ENCODE measurements at places on chromosomes 11 and 22.

GRCh38 chr11:45635907-45636306, 29.5 kb downstream of the CHST1 start:
- DNase-seq: no peak

DNA sequence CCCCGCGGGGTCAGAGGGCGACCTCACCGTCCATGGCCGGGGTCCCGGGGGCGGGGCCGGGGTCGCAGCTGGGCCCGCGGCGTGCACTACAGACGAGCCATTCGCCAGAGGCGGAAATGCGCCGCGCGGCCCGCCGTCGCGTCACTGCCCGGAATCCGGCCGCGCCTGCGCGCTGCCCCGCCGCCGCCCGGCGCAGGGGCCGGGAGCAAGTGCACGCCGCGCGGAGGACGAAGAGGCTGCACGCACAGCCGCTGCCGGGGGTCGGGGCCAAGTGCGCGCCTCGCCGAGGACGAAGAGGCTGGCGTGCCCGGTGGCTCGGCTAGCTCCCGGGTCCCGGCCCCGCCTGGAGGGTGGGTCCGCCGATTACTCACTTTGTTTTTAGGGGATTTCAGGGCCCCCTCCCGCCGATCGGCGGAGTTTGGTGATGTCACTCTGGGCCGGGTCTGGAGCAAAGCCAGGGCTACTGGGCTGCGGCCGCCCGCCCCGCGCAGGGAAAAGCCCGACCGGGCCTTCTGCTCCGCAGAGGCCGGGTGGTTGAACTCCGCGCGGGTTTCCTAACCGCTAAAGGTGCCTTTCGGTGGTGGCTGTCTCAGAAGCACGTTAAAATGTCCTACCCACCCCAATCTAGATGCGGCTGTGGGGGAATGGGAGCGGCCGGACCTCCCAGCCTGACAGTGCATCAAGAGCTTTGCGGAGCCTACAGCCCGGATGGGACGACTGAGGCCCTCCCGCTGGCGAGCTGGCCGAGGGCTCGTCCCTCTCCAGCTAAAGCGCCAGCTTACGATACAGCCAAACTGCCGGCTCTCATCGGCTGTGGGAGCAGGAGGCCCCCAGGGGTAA, at the start of gene RELA:
RELA (minus strand) TSS at position 118 of the 840 bp plus-strand sequence; CDS start at position 34, 84 bp downstream.
- DNase-seq: peak; percentile 27

GRCh38 chr11:2307501-2308331, 5.9 kb downstream of the TSPAN32 start:
- DNase-seq: no peak

- DNase-seq: no peak
Measured at GRCh38 chr11:104704888-104705287, 193.4 kb downstream of the CASP12 start.

DNA sequence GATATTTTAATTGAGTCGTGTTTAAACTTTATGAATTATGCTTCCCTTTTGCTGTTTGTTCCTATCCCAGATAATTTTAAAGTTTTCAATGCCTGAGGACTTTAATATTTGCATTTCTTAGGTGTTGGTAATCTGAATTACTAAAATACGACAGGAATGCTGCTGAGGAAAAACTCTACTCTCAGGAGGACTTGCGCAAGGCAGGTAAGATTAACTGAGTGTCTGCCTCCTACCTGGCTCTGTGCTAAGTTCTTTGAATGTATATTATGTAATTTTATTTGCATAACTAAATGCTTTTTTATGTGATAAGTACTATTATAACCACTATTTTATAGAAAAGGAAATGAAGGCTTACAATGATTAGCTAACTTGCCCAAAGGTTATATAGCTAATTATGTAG, 2.7 kb upstream of the KCNA4 start:
- no peak for DNase-seq

DNA sequence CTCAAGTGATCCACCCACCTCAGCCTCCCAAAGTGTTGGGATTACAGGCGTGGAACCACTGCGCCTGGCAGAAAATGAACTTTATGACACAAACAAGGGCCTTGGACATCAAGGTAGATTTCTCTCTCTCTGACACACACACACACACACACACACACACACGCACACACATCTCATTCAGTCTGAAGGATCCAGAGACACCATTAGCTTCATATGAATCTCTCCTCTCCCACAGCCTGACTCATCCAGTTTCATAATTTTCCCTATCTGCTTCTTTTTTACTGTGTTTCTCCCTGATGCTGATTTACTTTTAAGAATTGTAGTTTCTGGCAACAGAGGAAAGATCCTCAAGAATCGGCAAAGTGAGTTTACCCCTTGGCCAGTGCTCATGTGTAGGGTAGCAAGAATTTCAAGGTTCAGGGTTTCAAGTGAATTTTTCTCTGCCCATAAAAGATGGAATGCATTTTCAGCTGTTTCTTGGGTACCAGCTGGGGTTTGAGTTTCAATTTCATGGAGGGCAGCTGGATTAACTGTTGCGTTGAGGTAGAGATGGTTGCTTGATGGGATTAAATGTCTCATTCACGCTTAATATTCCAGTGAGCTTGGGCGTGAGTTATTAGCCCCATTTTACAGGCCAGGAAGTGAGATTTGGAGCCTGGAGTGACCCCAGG, 3.5 kb downstream of the MYO18B start:
- no peak for DNase-seq

- no peak for DNase-seq
Measured at GRCh38 chr22:24406322-24407277, 20.8 kb upstream of the ADORA2A start.

DNA sequence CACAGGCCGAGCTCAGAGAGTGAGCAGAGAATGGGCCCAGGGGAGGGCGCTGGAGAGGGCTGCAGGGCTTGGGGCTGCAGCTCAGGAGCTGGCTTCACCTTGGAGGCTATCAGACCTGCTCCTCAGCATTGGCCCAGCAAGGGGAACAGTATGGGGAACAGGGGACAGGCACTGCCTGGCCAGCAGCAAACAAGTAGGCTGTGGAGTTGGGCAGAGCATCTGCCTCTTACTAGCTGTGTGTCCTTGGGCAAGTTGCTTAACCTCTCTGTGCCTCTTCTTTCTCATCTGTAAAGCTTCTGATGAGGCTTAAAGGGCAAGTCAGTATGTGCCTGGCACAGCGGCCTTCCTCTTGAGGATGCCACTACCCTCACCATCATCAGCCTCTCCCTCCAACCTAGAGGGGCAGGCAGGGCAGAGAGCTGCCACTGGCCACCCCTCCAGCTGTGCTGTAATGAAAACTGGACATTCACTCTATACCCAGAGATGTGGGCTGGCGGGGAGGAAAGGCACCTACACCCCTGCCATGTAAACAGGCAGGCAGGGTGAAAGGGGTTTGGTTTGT, 7.5 kb upstream of the CDKN1C start:
- no peak for DNase-seq

DNA sequence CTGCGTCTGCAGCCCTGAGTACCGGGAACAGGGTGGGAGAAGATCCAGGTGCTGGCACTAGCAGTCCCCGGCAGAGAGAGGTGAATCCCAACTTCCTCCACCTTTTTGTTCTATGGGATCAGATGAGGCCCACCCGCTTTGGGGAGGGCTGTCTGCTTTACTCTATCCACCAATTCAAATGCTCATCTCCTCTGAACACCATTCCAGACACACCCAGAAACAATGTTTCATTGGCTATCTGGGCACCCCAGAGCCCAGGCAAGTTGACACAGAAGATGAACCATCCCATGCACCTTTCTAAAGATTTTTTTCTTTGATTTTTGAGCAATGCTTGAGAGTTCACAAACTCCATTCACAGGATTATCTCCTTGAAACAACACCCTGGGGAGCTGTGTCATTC, 78.0 kb downstream of the PARVB start:
- no peak for DNase-seq

- no peak for DNase-seq
Measured at GRCh38 chr11:69674267-69674885, 777 bp downstream of the LTO1 start.

DNA sequence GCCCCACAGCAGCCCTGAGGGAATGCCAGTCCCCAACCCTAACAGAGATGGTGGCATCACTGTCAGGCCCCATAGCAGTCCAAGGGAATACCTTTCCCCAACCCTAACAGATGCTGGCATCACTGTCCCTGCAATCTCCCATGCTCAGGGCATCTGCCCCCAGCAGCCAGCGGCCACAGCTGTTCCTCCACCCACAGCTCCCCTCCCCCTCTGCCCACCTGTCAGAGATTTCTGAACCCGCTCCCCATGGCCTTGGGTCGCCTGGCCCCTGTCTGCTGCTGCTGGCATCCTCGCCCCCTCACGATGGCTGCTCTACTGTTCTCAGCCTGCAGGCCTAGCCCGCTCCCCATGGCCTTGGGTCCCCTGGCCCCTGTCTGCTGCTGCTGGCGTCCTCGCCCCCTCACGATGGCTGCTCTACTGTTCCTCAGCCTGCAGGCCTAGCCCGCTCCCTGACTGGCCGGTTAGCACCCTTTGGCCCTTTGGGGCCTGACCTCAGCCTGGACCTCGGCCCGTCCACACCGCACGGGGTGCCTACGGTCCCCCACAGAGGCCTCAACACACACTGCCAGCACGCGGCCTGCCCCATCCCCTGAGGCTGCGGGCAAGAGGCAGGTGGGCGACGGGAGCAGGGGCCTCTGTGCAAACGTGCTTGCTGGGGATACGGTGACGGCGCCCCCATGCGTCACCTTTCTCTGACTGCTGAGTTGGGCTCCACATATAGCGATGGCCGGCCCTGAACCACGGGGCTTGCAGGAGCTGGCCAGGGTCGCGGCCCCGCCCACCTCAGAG, 20.7 kb downstream of the CHID1 start:
- DNase-seq: no peak

DNA sequence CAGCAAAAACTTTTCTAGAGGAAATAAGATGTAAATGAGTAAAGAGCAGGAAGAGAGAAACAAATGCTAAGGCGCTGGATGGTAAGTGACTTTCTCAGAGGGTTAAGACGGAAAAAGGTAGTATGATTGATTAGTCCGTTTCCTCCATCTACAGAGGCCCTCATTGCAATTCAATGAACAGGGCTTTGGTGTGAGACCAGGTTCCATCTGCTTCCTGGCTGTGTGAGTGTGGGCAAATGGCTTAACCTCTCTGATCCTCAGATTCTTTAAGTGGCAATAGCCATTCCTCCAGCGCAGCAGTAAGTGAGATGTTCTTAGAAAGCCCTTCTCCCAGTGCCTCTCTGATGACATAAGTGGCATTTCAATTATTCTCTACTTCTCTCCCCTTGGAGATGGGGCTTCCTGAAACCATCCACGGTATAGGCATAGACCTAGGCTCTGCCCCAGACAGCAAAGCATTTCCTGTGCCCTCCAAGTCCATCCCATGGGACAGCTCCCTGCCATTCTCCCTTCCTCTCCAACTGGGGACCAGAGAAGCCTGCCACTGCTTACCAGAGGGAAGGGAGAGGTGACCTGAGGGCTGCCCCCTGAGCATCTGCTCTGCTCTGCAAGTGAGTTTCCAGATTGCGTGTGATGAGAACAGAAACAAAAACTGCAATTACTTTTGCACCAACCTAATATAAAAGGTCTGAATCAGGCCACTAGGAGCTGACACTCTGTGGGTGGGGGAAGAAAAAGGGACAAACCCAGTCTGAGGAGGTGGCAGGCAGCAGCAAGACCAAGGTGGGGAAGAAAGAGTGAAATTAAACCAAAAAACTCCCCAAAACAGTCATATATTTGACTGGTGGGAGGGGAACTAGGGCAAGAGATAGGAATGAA, 12.7 kb upstream of the CD44 start:
- no peak for DNase-seq

GRCh38 chr11:8206251-8207079, 37.6 kb upstream of the RIC3 start:
- DNase-seq: no peak

- DNase-seq: no peak
Measured at GRCh38 chr22:46721501-46722085, 16.5 kb downstream of the CERK start.

DNA sequence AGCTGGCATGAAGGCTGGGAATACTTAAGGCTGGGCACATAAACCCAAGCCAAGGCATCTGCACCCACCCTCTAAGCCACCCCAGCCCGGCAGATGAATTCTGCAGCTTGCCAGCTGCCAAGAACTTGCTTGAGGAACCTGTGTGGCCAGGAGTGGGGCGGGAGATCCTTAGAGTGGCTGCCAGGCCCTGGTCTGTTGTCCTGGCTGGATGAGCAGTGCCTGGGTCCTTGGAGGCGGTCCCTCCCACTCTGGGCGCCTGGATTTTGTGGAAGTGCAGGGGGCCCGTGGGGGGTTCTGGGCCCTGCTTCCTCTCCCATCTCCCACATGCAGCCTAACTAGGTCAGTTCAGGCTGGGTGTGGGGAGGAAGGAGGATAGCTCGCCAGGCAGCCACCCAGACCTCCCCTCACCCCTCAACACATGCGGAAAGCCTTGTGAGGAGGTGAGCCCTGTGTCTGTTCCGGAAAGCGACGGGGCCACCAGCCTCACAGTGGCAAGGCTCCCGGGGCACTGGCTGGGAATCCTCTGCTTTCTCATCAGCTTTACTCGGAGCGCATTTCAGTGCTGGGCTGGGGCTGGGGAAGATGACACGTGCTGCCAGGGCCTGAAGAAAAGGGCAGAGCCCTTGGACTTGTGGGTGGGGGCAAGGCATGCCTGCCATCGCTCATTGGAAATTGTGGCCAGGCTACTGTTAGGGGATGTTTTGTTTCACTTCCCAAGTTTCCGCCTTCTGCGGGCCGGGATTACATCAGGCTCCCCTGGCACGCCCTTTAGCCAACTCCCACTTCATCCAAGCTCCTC, 8.4 kb downstream of the DAGLA start:
- no peak for DNase-seq

DNA sequence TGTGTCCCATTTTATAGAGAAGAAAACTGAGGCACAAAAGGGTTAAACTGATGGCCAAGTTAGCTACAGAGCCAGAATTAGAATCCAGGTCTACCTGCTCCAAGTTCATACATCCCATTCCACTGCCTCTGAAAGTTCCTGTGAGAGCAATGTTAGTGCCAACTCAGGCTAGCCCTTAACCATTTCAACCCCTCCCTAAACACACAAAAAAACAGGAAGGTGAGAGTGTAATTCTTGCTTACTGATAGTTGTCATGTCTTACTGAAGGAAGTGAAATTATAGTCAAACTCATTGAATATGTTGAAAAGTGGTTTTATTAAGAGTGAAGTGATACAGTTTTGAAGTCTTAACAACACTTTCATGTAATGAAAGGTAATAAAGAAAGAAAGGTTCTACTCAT, 2.9 kb upstream of the E2F8 start:
- DNase-seq: no peak

DNA sequence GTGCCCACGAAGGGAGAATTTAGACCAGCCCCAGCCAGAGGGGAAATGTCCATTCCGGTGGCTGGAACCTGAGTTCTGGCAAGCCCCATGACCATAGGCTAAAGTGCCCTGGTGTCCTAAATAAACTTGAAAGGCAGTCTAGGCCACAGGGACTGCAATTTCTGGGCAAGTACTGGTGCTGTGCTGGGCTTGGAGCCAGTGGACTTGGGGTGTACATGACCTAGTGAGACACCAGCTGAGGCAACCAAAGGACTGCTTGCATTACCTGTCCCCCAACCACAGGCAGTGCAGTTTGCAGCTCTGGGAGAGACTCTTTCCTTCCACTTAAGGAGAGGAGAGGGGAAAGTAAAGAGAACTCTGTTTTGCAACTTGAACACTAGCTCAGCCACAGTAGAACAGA, 23.7 kb downstream of the RRP8 start:
- no peak for DNase-seq

- no peak for DNase-seq
Measured at GRCh38 chr11:9605742-9606141, 32.3 kb downstream of the WEE1 start.
